ENCODE measurements at places on chromosomes 3 and 15.

GRCh38 chr3:162015856-162016255, 519.2 kb downstream of the OTOL1 start:
- DNase-seq: no peak

DNA sequence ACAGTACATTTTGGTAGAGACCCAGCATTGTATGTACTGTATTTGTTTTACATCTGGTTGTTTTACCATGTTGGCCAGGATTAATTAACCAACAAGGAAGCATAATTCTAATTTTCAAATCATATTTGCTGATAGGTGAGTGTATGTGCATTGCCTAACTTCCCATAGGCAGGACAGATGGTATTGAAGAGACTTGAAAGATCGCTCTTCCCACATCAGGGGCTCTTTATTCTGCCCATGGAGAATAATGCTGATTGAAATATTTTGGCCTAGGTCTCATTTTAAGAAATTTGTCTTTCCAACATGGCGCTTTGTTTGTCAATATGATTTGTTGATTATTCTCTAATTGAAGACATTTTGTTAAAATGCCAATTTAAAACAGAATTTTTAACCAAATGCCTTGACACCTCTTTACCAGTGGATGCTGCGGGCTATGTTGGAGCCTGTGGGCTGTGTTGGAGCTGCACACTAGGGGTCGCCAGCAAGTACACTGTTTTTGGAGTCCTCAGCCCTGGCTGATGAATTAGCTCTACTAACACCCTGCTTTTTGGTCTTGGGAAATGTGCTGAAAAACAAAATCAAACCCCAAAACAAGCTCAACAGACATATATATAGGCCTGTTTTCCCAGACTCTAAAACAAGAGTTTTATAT, 5.3 kb downstream of the P2RY12 start:
- DNase-seq: no peak

- no peak for DNase-seq
These were observed 245.0 kb upstream of the RASGRP1 start for GRCh38 chr15:38809621-38810020.

DNA sequence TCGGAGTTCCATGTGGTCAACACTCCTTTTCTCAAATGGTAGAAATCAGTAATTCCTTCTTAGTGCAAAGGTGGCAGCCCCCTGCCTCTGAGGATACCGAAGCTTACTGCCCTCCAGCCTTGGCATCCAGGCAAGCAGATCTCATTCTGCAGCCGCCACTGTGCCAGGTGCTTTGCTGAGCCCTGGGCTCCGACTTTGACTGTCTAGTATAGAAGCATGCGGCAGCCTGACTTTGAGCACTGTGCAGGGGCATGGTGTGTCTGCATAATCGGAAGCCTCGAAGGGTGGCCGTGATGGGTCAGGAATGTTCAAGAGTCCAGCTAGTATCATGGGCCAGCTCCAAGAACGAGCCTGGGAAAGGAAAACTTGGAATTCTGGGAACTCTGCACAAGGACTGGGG, 39.7 kb downstream of the ABTB1 start:
- no peak for DNase-seq

DNA sequence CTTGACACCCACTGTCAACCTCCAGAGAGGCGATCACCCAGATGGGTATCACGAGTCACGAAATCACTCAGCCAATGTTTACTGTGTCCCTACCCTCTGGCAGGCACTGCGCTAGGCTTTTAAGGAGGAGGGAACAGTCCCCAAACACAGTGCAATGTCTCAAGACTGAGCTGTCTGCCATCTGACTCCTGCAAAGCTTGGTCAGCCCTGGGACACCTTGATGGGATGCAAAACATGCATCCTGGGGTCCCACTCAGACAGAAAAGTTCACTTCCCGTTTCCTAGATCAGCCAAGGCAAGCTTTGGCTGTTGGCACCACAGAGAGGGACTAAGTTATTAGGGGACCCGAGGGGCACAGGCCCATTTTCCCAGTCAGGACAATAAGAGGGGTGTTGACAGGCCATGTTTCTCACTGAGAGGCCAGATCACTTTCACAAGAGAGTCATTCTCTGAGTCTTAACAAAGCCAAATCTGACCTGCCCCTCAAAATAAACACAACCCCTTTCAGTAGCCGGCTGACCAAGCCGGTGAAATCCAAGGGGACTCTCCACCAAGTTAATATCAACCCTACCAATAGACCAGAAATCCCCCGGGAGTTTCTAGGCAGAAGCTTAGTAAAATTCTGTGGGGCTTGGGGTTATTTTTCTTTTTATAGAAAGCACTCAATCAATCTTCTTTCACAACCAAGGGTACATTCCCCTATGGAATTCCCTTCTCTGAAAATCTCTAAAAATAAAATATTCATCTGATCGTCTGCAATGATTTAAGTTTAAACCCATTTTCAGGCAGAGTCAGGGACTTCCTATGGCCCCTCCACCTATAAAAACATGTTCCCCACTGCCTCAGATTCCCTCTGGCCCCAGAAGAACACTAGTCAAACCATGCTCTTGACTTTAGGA, 3.5 kb downstream of the RFTN1 start:
- DNase-seq: no peak

Data from cortex of kidney (tissue), 1 donor.